Esophagus mucosa (tissue), 1 donor: ENCODE measurements at places on chromosomes 13 and 19. TPM values are rescaled to one million over a fixed set of nuclear protein-coding genes. Genes with fewer than 3 reads are reported as not detected.
A peak's percentile ranks its signal among the peaks of the same experiment; 100 is the strongest.

GRCh38 chr19:13633109-13633508 is 126.8 kb upstream of the CACNA1A start:
- ATAC-seq, result no peak

GRCh38 chr19:43741075-43741825 is 13.5 kb downstream of the SMG9 start:
- ATAC-seq, result no peak

- no peak for ATAC-seq
Observed at GRCh38 chr19:33736158-33736557, 60.5 kb upstream of the KCTD15 start.

DNA sequence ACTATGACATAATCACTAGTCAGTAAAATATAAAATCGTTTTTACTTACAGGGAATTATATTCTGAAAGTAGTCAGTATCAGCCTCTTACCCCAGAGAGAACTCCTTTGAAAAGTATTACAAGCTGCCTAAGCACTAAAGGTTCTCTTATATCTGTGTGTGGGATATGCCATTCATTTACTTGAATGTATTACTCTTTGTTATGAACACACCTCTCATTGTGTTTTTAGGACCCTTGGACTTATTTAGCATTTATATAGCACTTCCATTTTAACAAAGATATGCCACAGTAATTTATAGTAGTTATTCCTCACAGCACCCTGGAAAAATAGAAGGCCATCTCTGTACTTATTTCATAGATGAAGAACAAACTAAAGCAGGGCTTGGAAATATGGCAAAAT is 1178.0 kb downstream of the OLFM4 start:
- ATAC-seq, result no peak

- no peak for ATAC-seq
Observed at GRCh38 chr13:50196118-50196517, 180.9 kb downstream of the KCNRG start.

- ATAC-seq, result peak; percentile 3
Observed at GRCh38 chr19:1671716-1672037, 19.3 kb upstream of the TCF3 start.

PRTN3 gene
- total RNA-seq, result not detected

DNA sequence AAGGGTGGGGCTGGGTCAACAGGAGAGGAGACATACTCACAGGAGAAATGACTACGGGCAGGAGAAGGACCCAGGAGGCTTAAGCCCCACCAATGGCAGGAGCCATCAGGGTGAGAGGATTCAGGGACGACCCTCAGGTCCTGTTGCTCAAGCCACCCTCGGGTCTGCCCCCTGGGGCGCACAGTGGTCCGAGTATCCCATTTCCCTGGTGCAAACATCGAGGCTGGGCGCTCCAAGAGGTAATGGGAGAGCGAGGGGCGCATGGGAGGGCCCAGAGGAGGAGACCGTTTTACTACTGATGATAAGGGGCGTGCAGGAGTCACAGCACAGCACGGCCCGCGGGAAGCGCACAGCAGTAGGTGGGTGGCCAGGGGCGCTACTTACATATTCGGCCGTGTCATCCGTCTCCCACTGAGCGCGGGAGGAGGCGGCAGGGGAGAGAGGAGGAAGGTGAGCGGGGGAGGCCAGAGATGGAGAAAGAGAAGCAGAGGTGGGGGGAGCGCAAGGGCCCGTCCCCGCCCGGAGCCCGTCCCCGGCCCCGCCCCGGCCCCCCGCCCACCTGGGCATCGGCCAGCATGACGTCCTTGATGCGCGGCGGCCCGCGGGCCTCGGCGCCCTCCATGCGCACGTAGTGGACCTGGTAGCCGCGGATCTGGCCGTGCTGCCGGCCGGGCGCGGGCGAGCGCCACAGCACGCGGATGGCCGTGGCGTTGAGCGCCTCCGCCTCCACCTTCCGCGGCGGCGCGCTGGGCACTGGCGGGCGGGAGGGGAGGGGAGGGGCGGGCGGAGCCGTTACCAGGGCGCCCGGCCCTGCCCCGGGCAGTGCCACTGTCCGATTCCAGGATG is 111.5 kb downstream of the PTPRS start:
- ATAC-seq, result peak; percentile 55

- no peak for ATAC-seq
Observed at GRCh38 chr13:27391471-27391870, 32.9 kb upstream of the GTF3A start.

TEX29 gene
- not detected for total RNA-seq

ZNF177 gene
- total RNA-seq, result 0.20 TPM

- no peak for ATAC-seq
Observed at GRCh38 chr13:112067871-112068539, 1.1 kb downstream of the SOX1 start.

DNA sequence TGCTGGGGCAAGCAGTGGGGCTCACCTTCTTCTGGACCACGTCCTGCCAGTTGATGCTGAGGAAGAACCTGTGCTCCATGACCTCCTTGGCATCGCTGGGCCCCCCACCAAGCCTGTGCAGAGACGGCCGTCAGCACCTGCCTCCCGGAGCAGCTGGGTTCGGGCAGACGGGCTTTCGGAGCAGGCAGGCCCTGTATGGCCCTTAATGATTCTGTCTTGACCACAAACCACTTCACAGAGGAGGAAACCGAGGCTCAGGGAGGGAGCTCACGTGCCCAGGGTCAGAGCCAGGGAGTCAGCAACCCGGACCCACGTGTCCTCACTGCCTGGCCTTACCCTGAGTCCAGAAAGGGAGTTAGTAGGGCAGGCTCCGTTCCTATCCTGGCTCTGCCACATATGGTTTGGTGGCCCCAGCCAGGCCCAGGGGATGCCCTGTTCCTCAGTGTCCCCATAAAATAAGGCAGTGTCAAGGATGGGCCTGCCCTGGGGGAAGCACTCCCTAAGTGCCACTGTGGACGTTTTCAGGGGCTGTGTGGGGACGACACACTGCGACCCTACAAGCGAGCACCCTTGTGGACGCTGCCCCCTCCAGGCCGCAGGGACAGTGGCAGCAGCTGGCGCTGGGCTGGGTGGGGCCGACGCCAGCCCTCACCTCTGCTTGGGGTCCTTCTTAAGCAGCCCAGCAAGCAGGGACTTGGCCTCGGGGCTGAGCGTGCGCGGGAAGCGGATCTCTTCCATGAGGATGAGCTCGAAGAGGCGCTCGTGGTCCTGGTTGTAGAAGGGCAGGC is 8.9 kb upstream of the CCNP start:
- ATAC-seq, result no peak

DNA sequence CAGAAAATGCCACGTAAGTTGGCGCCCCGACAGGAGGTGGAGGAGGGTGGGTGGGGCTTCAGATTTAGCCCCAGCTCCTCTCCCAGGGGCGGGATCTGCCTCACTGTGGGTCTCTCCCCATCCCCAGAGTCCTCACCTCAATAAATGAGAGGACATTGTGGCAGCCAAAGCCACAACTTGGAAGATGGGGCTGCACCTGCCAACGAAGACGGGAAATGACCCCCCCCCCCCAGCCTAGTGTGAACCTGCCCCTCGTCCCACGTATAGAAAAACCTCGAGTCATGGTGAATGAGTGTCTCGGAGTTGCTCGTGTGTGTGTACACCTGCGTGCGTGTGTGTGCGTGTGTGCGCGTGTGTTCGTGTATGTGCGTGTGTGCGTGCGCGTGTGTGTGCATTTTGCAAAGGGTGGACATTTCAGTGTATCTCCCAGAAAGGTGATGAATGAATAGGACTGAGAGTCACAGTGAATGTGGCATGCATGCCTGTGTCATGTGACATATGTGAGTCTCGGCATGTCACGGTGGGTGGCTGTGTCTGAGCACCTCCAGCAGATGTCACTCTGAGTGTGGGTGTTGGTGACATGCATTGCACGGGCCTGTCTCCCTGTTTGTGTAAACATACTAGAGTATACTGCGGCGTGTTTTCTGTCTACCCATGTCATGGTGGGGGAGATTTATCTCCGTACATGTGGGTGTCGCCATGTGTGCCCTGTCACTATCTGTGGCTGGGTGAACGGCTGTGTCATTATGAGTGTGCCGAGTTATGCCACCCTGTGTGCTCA is 1.5 kb upstream of the TRAPPC5 start:
- peak; percentile 47 for ATAC-seq

DNA sequence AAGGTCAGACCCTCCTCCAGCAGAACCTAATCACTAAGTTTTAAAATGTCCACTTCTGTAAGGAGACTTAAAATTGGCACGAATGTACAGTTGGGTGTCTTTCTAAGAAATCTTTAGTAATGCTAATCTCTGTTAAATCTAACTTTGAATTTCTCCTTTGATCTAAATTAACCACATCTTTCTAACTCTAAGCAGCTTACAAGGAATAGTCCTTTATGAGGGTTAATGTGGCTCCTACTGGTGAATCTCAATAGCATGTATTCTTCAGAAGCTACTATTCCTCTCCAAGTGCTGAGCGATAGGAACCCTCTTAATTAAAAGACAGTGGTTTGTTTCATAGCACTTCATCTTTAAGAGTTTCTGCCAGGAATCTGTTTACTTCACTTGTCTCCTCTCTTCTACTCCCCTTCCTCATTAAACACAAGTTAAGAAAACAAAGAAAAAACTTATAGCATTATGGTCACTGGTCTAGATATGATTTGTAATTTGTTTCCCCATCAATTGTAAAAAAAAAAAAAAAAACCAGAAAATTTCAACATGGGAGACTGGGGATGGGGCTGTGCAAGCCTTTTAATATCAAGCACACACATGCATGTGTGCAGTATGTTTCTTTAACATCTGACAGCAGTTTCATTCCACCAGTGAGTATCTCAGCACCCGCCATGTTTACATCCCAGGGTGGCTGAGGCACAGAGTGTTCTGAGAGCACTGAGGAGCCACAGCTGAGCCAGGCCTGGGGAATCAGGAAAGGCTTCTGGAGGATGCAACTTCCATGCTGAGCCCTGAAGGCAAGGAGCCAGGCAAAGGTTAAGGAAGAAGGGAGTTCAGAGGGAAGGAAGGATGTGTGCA is 57.7 kb downstream of the ATP7B start:
- ATAC-seq, result no peak

GRCh38 chr13:103799028-103799427 is 732.8 kb upstream of the SLC10A2 start:
- ATAC-seq, result no peak

- ATAC-seq, result peak; percentile 37
Observed at GRCh38 chr19:872266-872951, 12.9 kb downstream of the CFD start.

DNA sequence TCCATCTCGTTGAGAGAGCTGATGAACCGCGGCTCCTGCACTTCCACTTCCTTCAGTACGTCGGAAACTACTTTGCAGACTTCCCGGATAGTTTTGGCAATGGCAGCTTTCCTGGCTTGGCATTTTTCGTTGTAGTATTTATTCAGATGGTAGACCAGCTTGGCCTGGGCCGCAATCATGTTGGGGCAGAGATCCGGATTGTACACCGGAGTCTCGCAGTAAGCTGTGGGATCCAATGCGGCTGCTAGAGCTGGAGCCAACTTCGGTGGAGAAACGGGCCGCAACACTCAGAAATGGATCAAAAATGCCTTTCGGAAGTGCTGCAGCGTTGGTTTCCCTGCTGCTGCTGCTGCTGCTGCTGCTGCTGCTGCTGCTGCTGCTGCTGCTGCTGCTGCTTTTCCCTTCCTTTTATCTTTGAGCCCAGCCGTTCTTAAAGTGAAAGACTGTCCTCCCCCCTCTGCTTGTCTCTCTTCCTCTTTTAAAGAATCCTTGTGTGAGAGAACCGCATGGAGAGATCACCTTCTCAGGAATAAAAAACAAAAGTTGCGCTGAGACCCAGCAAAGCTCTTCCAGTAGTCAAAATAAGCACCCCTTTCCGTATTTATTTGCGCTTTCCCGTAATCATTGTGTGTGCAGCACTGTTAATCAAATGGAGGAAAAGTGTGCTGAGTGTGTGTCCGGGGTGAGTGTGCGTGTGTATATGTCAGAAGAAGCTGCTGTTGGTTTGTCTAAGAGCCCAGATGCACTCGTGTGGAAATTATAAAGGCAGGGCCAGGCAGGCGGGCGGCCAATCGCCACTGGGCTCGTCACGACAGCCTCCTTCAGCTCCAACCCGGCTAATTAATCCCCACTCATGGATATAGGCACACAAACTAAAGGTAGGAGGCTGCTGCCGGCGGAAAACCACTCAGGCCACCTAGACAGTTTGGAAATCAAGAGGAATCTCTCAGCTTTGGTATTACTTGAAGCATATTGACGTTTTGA is at the start of gene MAB21L1:
TSS of gene MAB21L1 (minus strand) at position 730 of the 984 bp plus-strand sequence. CDS start at position 179, 551 bp downstream.
- peak; percentile 66 for ATAC-seq

DNA sequence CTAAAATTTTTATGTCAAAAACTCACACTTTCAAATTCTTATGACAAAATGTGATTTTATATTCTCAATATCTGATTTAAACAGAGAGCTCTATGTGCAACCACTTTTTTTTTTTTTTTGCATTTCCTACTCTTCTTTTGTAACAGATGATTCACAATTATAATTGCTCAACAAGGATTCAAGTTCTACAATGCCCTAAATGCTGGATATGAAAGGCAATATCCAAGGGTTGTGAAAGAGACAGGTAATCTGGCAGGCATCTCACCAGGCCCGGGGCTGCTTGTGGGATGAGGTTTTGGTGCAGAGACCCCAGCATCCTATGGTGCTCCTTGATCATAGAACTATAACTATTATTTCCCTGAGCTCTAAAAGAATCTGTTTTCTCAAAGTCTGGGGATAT is 363.6 kb upstream of the NBEA start:
- ATAC-seq, result peak; percentile 39

- no peak for ATAC-seq
Observed at GRCh38 chr19:14443632-14444216, 10.6 kb downstream of the PKN1 start.

GRCh38 chr19:44817725-44818465 is 9.0 kb downstream of the BCAM start:
- no peak for ATAC-seq

- ATAC-seq, result peak; percentile 35
Observed at GRCh38 chr13:73803997-73804396, 330.2 kb downstream of the KLF12 start.

- ATAC-seq, result no peak
Observed at GRCh38 chr13:102693250-102693649, 1.6 kb downstream of the METTL21C start.

DNA sequence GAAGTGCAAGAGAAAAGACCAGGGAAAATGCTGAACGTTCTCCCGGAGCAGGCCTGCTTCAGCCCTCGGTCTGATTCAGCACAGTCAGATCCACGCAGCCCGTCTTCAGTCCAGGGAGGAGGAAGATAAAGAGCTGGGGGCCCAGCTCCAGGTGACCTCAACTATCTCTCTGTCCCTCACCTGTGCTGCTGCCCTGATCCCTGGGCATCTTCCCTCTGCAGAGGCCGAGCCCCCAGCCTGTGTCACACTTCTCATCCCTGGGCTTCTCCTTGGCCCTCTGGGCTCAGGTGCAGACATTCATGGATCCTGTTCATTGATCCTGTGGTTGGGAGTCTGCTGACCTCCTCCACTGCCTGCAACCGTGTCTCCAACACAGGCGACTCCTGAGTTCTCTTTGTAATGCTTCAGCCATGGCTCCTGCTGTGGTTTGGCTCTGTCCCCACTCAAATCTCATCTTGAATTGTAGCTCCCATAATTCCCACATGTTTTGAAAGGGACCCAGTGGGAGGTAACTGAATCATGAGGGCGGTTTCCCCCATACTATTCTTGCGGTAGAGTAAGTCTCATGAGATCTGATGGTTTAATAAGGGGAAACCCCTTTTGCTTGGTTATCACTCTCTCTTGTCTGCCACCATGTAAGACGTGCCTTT is 27.9 kb downstream of the COL4A2 start:
- no peak for ATAC-seq

UBE2L5 gene
- not detected for total RNA-seq
